Activated naive CD4-positive, alpha-beta T cell treated with anti-CD3 and anti-CD28 coated beads, Interleukin-2, amount 10 ng/mL, durations not matched to agents 7 days and 5 days (primary cell): ENCODE measurements at places on chromosomes 3 and 15.

DNA sequence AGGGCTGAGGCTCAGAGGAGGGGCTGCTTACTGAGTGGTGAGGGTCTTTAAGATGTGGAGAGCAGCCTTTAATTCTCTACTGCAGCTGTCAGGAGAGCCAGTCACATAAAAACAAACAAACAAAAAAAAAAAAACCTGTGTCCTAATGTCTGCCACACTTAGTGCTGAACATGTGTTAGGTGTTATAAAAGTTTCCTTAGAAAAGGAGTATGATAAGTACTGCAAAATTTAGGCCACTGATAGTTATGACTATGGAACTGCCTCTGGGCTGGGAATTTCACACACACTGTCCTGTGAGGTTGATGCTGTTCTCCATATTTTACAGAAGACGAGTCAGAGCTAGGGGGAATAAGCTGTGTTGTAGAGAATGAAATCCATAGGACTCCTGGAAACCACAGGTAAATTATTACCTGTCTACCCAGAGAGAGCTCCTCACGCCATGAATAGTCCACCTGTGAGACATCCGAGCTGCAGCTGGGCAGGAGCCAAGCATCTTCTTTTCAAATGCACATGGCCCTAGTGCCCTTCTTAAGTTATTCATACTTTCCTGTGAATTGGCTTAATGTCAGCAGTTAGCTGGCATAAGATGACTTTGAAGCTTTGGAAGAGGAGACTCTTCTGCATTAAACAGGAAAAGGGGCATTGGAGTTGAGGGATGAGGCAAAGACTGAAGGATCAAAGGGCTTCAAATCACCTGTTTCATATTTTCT is 34.5 kb upstream of the SKOR1 start:
- H3K36me3 ChIP-seq, result peaks cover 9% of the 10 kb centered on the region
- H3K4me3 ChIP-seq, result no peak overlapping the region
- H3K27me3 ChIP-seq, result no peaks in the 10 kb centered on the region
- H3K4me1 ChIP-seq, result no peaks in the 10 kb centered on the region

GRCh38 chr3:55498520-55498919 is 11.4 kb upstream of the WNT5A start:
- no peaks in the 10 kb centered on the region for H3K27me3 ChIP-seq
- no peaks in the 10 kb centered on the region for H3K36me3 ChIP-seq
- no peak overlapping the region for H3K4me3 ChIP-seq
- no peaks in the 10 kb centered on the region for H3K4me1 ChIP-seq

DNA sequence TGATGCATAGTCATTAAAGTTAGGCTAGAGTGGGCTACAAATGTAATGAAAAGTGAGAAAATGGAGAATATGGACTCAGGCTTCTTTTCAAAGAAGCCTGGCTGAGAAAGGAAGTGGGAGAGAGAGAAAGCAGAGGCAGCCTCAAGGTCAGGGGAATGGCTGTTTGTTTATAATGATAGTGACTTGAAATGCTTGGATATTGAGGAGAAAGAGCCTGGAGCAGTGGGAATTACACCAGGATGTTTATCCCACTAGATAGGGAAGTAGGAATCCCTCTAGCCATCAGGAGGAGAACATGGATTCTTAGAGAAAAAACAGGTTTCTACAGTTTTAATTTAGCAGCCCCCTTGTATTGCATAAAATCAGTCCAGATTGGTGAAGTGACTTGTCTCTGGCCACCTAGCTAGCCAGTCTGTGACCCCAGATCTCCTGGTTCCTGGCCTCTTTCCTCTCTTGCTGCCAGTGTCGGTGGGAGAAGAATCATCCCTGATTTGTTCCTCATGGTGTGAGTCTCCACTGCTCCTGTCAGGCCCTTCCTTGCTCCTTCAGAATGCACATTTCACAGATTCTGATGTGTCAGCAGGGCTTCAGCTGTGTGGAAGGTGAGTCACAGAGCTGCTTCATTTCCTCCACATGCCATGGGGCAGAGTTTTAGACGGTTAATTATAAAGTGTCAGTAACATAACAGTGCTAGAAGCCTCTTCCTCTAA is 32.9 kb downstream of the SEMA6D start:
- no peaks in the 10 kb centered on the region for H3K27me3 ChIP-seq
- no peaks in the 10 kb centered on the region for H3K36me3 ChIP-seq
- H3K27ac ChIP-seq, result no peak overlapping the region
- no peaks in the 10 kb centered on the region for H3K4me1 ChIP-seq
- no peak overlapping the region for H3K4me3 ChIP-seq
- no peak for DNase-seq

DNA sequence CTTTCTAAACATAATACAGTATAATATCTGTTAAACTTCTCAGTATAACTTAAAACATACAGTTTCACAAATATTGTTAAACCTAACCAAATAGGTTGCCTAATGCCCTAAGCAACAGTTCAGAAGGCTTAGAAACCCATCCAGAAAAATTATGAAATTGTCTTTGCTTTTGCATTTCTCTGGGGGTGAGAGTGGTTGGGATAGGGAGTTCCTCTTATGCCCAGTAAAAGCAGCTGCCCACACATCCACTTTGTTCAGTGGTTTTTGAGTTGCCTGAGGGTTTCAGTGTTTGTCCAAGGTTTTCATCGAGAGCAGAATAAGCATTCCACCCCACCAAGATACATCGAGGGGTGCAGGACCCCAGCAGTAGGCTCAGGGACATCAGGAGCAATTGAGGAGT is 179.4 kb downstream of the CDIN1 start:
- no peak overlapping the region for H3K27ac ChIP-seq
- H3K4me3 ChIP-seq, result no peak overlapping the region
- no peaks in the 10 kb centered on the region for H3K27me3 ChIP-seq

DNA sequence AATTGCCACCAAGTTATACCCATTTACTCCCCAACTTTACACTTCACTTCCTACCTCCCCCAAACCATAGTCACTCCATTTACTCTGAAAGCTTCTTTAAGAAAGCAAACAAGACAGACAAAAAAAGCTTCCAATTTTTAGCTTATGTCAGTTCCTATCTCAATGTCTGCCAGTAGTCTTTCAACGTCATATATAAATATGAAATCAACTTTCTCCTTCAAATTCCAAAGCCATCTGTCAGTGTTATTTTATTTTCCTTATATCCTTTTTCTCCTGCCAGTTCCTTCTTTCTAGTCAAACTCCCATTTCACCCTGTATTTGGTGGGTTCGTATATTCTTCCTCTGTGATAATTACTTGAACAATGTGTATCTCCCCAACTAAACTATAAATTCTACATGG is 85.8 kb upstream of the CMC1 start:
- no peak overlapping the region for H3K4me3 ChIP-seq
- H3K27ac ChIP-seq, result no peak overlapping the region
- peaks cover 5% of the 10 kb centered on the region for H3K4me1 ChIP-seq
- DNase-seq, result no peak
- no peaks in the 10 kb centered on the region for H3K36me3 ChIP-seq
- no peaks in the 10 kb centered on the region for H3K27me3 ChIP-seq

- no peaks in the 10 kb centered on the region for H3K36me3 ChIP-seq
- H3K4me3 ChIP-seq, result no peak overlapping the region
- no peak for DNase-seq
- H3K27ac ChIP-seq, result no peak overlapping the region
These were observed 434.5 kb upstream of the RGMA start for GRCh38 chr15:93523481-93523880.

DNA sequence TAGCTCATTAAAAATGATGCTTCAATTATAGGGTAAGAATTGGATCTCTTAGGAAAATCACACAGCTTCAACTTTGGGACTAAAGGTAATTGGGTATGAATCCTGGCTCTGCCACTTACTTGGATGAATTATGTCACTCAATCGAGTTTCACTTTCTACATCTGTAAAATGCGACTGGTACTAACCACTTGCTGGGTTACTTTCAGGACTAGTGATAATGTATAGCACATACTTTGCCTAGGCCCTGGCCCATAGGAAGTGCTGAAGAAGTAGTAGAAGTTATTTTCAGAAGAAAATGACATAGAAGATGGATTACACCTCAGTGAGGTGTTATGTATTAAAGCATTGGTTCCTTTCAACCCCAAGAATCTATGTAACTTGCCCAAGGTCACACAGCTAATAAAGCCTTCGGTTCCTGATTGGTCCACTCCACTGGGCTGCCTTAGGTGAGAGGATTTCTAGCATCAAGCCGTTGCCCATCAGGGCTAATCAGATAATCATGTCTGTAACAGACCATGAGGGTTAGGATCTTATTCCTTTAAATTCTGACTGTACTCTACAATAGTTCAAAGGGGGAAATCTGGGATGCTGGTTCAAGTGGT is 29.4 kb upstream of the AP4E1 start:
- H3K4me3 ChIP-seq, result no peak overlapping the region
- peaks cover 6% of the 10 kb centered on the region for H3K36me3 ChIP-seq
- peaks cover 68% of the 10 kb centered on the region for H3K4me1 ChIP-seq
- no peaks in the 10 kb centered on the region for H3K27me3 ChIP-seq
- H3K27ac ChIP-seq, result peak overlapping the region; percentile 82

- no peaks in the 10 kb centered on the region for H3K36me3 ChIP-seq
- DNase-seq, result no peak
- H3K27ac ChIP-seq, result no peak overlapping the region
- H3K4me3 ChIP-seq, result no peak overlapping the region
- peaks cover 2% of the 10 kb centered on the region for H3K4me1 ChIP-seq
These were observed 30.4 kb downstream of the SLC6A20 start for GRCh38 chr3:45765958-45766357.

DNA sequence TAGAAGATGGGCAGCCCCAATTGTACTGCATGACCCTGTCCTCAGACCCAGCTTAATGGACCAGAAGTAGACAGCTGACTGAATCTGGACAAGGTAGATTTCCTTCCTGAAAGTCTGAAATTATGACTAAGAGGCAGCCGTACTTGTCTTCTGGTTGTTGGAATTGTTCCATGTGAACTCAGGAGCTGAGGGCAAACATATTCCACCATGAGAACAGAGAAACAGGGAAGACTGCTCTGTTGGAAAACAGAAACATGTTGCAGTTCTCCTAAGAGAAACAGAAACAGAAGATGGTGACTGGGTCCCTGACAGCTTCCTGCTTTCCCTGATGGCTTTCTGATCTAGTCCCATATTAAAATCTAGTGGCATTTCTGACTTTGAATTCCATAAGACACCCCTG is 24.1 kb downstream of the POPDC2 start:
- H3K27ac ChIP-seq, result no peak overlapping the region
- no peak overlapping the region for H3K4me3 ChIP-seq
- H3K27me3 ChIP-seq, result peaks cover 12% of the 10 kb centered on the region
- DNase-seq, result no peak

GRCh38 chr15:69403594-69403993 is 10.6 kb upstream of the KIF23 start:
- H3K27ac ChIP-seq, result no peak overlapping the region
- no peak for DNase-seq
- peaks cover 35% of the 10 kb centered on the region for H3K27me3 ChIP-seq
- H3K36me3 ChIP-seq, result no peaks in the 10 kb centered on the region

DNA sequence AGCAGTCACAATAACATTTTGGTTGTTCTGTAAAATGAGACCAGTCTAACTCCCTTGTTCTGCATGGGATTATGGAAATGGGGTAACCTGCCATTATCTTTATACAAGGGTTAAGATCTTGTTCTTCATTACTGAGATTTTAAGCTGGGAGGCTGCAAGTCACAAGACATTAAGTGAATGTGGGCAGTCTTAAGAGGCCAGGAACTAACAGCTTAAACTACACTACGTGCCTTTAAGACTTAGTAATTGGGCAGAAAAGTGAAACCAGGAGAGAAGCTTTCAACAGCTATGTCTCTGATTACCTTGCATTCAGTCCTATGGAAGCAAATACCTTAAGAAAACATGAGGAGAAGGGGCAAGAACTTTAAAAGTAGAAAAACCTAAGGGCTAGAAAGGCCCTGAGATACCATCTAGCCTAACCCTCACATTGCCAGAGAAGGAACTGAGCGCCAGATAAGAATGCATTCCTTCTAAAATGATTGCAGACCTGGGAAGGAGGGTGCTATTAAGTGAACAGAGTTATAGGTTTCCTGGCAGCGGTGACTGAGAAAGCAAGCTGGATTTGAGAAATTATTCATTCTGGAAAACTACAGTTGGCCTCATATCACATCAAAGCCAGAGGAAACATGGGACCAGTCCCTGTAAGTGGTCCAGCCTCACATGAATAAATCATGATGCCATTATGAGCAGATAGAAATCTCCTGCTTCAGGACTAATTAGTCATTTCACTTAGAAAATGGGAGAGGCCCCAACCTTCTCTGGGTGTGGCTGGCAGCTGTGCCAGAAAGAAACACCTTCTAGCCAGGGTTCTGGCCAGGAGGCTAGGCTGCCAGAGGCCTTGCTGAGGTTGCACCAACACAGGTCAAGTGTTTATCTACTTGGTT is 32.9 kb downstream of the DAPK2 start:
- no peaks in the 10 kb centered on the region for H3K36me3 ChIP-seq
- DNase-seq, result no peak
- no peak overlapping the region for H3K4me3 ChIP-seq
- no peak overlapping the region for H3K27ac ChIP-seq
- H3K27me3 ChIP-seq, result no peaks in the 10 kb centered on the region

DNA sequence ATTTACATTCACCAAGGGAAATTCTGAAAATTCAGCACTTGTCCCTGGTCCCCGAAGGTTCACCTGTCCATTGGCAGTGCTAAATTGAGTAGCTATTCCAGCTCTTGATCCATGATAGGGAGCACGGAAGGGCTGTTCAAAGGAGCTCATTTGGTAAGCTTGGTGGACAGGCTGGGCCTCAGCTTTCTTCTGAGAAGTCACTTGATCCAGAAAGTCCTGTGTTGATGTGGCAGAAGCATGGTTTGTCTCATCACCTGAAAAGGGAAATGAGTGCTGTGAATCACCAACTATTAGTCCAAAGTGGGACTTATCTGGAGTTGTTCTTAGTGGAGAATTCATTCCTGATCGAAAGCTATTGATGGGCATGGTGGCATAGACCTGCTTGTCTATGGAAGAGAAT is 19.9 kb upstream of the SLC12A8 start:
- H3K36me3 ChIP-seq, result peaks cover 45% of the 10 kb centered on the region
- no peaks in the 10 kb centered on the region for H3K27me3 ChIP-seq
- DNase-seq, result no peak

DNA sequence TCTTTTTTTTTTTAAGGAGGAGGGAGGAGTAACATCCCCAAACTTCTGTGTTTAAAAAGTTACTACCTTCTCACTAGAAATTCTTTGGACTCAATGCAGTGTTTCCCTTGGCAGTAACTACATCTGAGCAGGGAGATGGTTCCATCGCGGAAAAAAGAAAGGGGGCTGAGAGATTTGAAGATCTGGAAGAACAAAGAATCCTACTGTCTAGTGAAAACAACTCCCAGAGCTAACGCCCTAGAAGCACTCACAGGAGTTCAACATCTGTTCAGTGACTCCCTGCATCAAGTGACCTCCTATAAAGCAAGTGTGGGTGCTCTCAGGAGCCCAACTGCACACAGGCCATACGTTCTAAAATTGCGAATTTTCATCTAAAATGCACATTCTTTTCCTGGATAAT is 66.8 kb upstream of the PXYLP1 start:
- H3K4me1 ChIP-seq, result no peaks in the 10 kb centered on the region
- DNase-seq, result no peak
- no peak overlapping the region for H3K27ac ChIP-seq

DNA sequence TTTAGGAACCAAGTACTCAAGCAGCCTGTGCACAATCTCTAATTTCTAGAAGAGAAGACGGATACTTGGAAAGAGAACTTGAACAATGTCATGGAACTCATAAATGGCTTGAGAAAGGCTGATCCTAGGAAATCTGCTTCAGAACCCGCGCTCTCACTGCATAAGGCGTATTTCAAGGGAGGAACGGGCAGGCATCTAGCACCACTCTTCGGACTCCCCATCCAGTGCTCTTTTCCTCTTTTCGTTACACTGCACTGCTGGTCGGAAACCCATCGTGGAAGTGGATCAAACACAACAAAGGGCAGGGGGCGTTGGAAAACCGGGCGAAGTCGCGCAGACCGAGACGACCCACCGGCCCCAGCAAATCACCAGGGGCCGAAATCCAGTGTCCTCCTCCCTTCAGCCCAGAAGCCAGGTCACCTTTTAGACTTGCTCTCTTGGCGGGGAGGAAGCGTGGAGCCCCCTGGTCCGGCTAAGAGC is 539 bp upstream of the TLNRD1 start:
- peak overlapping the region; percentile 95 for H3K4me3 ChIP-seq
- H3K4me1 ChIP-seq, result peaks cover 65% of the 10 kb centered on the region
- H3K36me3 ChIP-seq, result peaks cover 40% of the 10 kb centered on the region
- H3K27me3 ChIP-seq, result no peaks in the 10 kb centered on the region
